Mesenchymal stem cell (in vitro differentiated cells and primary cell): ENCODE measurements at places on chromosomes 2 and 18.

- H3K4me1 ChIP-seq: peaks cover 49% of the 10 kb centered on the region
- DNase-seq: peak; percentile 60
- H3K27me3 ChIP-seq: no peaks in the 10 kb centered on the region
- H3K4me3 ChIP-seq: no peak overlapping the region
- peak overlapping the region; percentile 87 for H3K27ac ChIP-seq
These were observed 9.9 kb downstream of the TMBIM1 start for GRCh38 chr2:218282173-218282991.

GRCh38 chr18:14085770-14086457, 46.3 kb downstream of the ZNF519 start:
- H3K27ac ChIP-seq: no peak overlapping the region
- no peaks in the 10 kb centered on the region for H3K27me3 ChIP-seq
- peaks cover 2% of the 10 kb centered on the region for H3K4me1 ChIP-seq
- no peak for DNase-seq

GRCh38 chr2:233791151-233791882, 13.2 kb downstream of the MROH2A start:
- H3K27ac ChIP-seq: no peak overlapping the region
- H3K36me3 ChIP-seq: no peaks in the 10 kb centered on the region
- H3K4me3 ChIP-seq: no peak overlapping the region
- H3K4me1 ChIP-seq: peaks cover 1% of the 10 kb centered on the region

GRCh38 chr2:156891609-156892008, 365.9 kb upstream of the GALNT5 start:
- H3K27ac ChIP-seq: no peak overlapping the region
- no peak for DNase-seq
- no peaks in the 10 kb centered on the region for H3K36me3 ChIP-seq
- H3K4me1 ChIP-seq: no peaks in the 10 kb centered on the region
- H3K27me3 ChIP-seq: no peaks in the 10 kb centered on the region

- H3K4me1 ChIP-seq: no peaks in the 10 kb centered on the region
- H3K4me3 ChIP-seq: no peak overlapping the region
- no peaks in the 10 kb centered on the region for H3K36me3 ChIP-seq
These were observed 647.6 kb downstream of the CPS1 start for GRCh38 chr2:211203986-211204385.

DNA sequence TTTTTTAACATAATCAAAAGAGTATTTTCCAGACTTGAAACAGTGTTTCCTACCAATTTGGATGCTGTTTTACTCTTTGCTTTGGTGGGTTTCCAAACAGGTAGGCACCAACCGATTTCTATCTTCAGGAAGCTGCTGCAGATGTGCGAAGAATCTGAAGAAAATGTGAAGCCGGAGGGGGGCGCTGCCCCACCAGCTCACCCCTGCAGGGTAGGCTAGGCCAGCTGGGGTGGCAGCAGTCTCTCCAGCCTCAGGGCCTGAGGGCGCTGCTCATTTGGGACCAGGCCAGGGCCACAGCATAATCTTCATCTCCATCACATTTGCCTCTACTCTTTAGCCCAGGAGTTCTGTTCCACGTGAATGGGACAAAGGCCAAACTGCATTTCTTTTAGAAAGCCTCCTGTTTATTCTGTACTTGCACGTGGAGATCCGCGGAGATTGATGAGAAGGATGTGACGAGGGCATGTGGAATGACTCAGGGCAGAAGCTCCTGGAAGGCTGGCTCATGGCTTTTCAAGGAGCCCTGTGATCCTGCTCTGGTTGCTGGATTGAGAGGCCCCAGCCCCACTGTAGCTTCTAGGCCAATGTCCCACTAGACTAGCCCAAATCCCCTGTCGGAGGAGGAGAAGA, 84.2 kb upstream of the FAM136A start:
- H3K27ac ChIP-seq: no peak overlapping the region
- no peak for DNase-seq
- no peak overlapping the region for H3K4me3 ChIP-seq
- H3K4me1 ChIP-seq: no peaks in the 10 kb centered on the region
